Activated CD8-positive, alpha-beta T cell treated with anti-CD3 and anti-CD28 coated beads, Interleukin-2, amount 10 ng/mL, durations not matched to agents 7 days and 5 days (primary cell): ENCODE measurements at places on chromosomes 2 and 18. TPM values are rescaled to one million over a fixed set of nuclear protein-coding genes. Genes with fewer than 3 reads are reported as not detected.

GRCh38 chr2:23901966-23902846 lies 24.7 kb downstream of the ATAD2B start:
- H3K4me3 ChIP-seq, result no peak overlapping the region
- H3K27ac ChIP-seq, result no peak overlapping the region
- DNase-seq, result no peak
- no peaks in the 10 kb centered on the region for H3K36me3 ChIP-seq
- H3K4me1 ChIP-seq, result peaks cover 9% of the 10 kb centered on the region

DNA sequence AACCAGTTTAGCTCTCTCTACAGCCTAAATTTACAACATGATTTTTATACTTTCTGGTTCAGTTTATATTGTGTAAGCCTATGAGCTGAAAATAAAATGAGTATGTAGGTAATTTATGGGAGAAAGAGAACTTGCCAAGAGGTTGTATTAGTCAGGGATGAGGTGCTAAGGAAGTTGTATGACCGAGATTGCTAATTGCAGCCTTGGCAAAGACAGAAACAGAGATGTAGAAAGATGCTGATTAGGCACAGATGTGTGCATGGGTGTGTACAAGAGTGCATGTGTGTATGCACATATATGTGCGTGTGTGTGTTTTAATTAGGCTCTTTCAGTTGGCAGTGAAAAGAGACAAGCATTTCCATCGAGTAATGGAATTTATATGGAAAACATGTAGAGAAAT lies 213.9 kb downstream of the FBXO15 start:
- H3K4me3 ChIP-seq, result no peak overlapping the region
- H3K36me3 ChIP-seq, result no peaks in the 10 kb centered on the region
- DNase-seq, result no peak
- H3K27ac ChIP-seq, result no peak overlapping the region
- no peaks in the 10 kb centered on the region for H3K4me1 ChIP-seq

DNA sequence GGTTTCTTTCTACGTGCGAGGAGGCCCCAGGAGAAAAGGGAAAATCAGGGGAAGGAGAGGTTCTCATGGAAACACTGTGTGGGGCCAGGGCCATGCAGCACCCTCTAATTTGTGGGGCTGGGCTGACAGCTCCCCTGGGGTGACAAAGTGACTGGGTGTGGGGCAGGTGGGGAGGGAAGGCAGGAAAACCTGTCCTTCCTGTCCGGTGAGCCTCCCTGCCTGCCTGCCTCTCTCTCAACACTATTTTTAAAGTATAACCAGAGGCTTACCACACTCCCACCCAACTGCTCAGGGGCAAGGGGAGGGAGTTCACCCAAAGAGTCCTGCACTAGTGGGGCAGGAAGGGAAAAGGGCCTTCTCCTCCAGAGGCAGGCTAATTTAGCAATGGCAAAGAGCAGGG lies 10.5 kb upstream of the EPAS1 start:
- H3K4me3 ChIP-seq, result no peak overlapping the region
- H3K4me1 ChIP-seq, result peaks cover 5% of the 10 kb centered on the region
- no peak for DNase-seq
- H3K27me3 ChIP-seq, result peaks cover 41% of the 10 kb centered on the region
- H3K27ac ChIP-seq, result no peak overlapping the region

SOCS6 gene
- total RNA-seq, result 0.92 TPM

NYAP2 gene
- not detected for total RNA-seq

DCDC2C gene
- not detected for total RNA-seq

DNA sequence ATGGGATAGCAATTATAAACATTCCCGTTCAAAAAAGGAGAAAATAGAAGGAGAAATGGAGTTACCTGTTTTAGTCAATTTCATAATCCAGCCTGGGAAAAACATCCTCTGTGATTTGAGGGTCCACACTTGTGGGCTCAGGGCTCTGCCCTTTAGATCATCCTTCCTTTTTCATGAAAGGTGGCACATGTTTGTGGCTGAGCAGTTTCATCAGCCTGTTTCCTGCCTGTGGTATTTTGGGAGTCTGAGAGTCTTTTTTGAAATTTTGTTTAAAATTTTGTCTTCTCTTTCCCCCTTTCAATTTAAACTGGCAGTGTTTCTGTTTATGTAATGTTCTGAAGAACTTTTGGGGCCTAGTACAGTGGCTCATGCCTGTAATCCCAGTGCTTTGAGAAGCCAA lies 84.0 kb downstream of the KIAA1328 start:
- no peaks in the 10 kb centered on the region for H3K27me3 ChIP-seq
- H3K27ac ChIP-seq, result peak overlapping the region; percentile 84
- H3K4me3 ChIP-seq, result no peak overlapping the region
- peaks cover 19% of the 10 kb centered on the region for H3K4me1 ChIP-seq
- H3K36me3 ChIP-seq, result peaks cover 17% of the 10 kb centered on the region
- peak; percentile 23 for DNase-seq

DNA sequence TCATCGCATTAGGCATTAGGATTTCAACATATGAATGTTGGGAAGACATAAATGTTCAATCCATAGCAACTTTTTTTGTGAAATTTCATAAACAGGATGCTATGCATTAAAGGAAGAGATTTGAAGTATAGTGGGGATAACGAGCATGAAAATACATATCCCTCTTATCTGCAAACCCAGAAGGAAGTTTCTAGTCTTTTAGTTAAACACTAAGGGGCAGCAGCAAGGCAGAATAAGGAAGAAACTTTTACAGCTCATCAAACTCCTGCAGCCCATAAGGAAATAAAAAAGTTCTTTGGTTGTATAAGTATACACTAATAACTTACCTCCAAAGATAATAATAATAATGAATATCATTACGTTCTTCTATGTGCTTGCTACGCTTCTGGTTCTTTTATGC lies 81.5 kb downstream of the CD226 start:
- H3K27ac ChIP-seq, result no peak overlapping the region
- no peak for DNase-seq
- H3K27me3 ChIP-seq, result no peaks in the 10 kb centered on the region
- H3K36me3 ChIP-seq, result peaks cover 61% of the 10 kb centered on the region
- no peaks in the 10 kb centered on the region for H3K4me1 ChIP-seq

AKAIN1 gene
- not detected for total RNA-seq

GRCh38 chr2:43268066-43268953 lies 41.9 kb upstream of the ZFP36L2 start:
- H3K4me1 ChIP-seq, result peaks cover 2% of the 10 kb centered on the region
- no peaks in the 10 kb centered on the region for H3K27me3 ChIP-seq
- DNase-seq, result no peak

- no peak for DNase-seq
- no peaks in the 10 kb centered on the region for H3K27me3 ChIP-seq
- no peaks in the 10 kb centered on the region for H3K36me3 ChIP-seq
Measured at GRCh38 chr2:203498161-203498560, 36.9 kb downstream of the RAPH1 start.

- H3K27me3 ChIP-seq, result no peaks in the 10 kb centered on the region
- peaks cover 28% of the 10 kb centered on the region for H3K4me1 ChIP-seq
- no peak overlapping the region for H3K27ac ChIP-seq
- H3K36me3 ChIP-seq, result peaks cover 21% of the 10 kb centered on the region
- DNase-seq, result no peak
- no peak overlapping the region for H3K4me3 ChIP-seq
Measured at GRCh38 chr2:207091176-207091575, 74.6 kb downstream of the KLF7 start.

GALNT13 gene
- 0.61 TPM for total RNA-seq

SRD5A2 gene
- total RNA-seq, result not detected

- no peak for DNase-seq
- no peaks in the 10 kb centered on the region for H3K4me1 ChIP-seq
- no peak overlapping the region for H3K4me3 ChIP-seq
- H3K27ac ChIP-seq, result no peak overlapping the region
Measured at GRCh38 chr18:71028285-71028762, 739.5 kb downstream of the SOCS6 start.

REG3A gene
- total RNA-seq, result not detected

DNA sequence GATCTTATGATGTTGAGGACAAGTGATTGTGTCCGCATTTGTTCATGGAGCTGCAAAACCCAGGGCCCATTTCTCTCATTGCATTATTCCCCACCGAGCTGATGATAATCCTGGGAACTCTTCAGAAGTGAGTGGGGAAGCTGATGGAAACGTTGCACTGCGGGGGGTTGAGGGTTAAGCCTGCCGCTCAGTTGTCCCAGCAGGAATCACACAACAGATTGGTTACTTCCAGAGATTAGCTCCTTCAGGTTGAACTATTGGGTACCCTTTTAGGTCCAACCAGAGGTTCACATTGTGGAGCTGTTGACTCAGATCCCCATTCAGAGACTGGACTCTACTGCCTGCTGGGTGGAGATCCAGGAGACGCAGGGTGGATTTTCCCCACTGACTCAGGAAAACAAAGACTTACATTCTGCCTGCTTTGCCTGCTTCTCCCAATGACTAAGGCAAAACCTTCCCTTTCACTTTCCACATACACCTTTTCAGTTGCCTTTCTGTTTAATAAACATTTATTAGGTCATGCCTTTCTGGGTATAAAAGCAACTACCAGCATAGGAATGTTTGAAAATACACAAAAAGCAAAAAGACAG lies 286.4 kb downstream of the TXNL1 start:
- DNase-seq, result no peak
- no peak overlapping the region for H3K4me3 ChIP-seq
- H3K36me3 ChIP-seq, result no peaks in the 10 kb centered on the region
- H3K27ac ChIP-seq, result no peak overlapping the region

GRCh38 chr2:17736989-17737388 lies 16.6 kb downstream of the SMC6 start:
- peaks cover 48% of the 10 kb centered on the region for H3K36me3 ChIP-seq
- no peaks in the 10 kb centered on the region for H3K27me3 ChIP-seq
- no peaks in the 10 kb centered on the region for H3K4me1 ChIP-seq
- no peak overlapping the region for H3K4me3 ChIP-seq

NT5C1B gene
- total RNA-seq, result not detected

DNA sequence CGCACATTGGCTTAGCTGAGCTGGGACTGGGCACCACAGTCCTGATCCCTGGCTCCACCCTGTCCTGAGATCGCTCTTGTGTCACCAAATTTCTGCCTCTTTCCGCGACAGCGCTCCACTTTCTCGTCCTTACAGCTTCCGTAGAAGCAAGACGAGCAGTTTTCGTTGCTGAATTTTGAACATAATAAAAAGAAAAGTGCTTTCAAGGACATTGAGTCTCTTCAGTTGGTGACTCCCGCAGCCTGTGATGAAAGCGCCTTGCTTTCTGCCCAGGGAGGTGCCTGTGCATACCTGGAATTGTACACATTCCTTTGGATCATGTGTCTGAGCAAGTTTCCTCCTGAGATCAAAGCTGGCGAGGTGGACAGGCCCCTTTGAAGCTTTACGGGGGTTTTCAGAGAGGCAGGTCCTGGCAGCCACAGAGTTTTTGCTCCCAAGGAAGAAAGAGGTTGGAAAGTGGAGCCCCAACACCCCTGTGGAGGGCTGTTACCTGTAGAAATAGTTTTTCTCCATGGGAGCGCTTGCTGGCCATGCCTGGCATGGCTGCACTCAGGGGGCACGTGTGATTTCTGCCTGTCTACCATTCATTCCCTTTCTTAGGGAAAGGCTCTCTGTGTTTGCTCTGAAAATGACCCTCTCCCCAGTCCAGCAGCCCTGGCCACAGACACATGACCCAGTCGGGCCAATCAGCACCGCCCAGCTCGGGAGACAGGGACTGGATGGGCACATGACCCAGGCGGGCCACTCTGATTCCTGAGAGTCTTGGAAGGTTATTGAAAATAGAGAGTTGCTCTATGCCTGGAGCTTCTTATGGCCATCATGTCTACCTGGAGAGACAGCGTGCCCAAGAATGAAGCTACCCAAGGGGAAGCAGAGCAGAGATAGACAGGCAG lies 115.6 kb upstream of the OTOS start:
- H3K4me1 ChIP-seq, result no peaks in the 10 kb centered on the region
- no peak overlapping the region for H3K4me3 ChIP-seq
- H3K27ac ChIP-seq, result no peak overlapping the region
- DNase-seq, result peak; percentile 11

DNA sequence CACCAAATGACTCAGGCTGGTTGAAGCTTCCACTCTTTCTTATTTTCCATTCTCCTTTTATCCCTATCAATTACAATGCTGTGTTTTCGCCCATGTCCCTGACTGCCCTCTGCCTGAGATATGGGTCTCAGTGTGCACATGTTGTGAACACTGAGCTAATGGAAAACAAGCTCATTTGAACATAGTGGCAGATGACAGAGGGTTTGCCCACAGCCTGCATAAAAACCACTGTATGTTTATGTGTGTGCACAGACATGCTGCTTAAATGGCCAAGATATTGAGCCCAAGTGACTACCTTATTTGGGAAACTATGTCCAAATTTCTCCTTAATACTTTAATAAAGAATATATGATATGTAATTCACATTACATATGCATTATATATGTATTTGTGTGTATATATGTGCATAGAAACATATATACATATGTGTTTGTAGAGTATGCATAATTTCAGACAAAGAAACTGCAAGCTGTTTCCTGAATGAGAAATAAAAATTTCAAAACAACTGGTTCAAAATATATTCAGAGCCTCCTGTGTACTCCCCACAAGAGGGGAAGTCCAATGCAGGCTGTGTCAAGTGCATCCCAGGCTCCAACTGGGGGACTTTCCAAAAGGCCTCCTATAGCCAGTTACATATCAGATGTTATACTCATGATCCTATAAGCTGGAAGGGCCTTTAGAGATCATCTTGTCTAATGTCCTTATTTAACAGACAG lies 92.7 kb upstream of the CD302 start:
- DNase-seq, result no peak
- H3K27ac ChIP-seq, result no peak overlapping the region
- H3K4me1 ChIP-seq, result peaks cover 5% of the 10 kb centered on the region
- no peak overlapping the region for H3K4me3 ChIP-seq
- no peaks in the 10 kb centered on the region for H3K27me3 ChIP-seq
- H3K36me3 ChIP-seq, result peaks cover 22% of the 10 kb centered on the region

DOK1 gene
- total RNA-seq, result 32.4 TPM

- no peaks in the 10 kb centered on the region for H3K4me1 ChIP-seq
- no peaks in the 10 kb centered on the region for H3K27me3 ChIP-seq
- H3K27ac ChIP-seq, result no peak overlapping the region
- no peak for DNase-seq
- H3K4me3 ChIP-seq, result no peak overlapping the region
- no peaks in the 10 kb centered on the region for H3K36me3 ChIP-seq
Measured at GRCh38 chr2:220006152-220006621, 378.8 kb downstream of the SLC4A3 start.

OSBPL6 gene
- total RNA-seq, result 0.16 TPM

DNA sequence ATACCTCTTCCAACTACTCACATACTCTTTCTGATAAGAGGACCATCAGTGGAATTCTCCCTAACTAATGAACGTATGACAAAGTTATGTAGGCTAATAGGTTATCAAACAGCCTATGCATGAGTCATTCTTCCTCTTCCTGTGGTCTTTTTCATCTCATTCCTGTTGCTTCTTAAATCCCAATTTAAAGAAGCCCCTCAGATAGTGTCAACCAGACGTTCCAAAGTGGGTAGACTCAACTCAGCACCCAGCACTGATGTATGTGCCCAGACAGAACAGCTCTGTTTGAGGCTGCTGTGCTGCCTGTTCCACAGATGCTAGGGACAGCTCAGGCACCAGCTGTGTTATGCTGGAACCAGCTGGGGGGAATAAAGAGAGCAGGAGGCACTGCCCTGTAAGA lies 52.6 kb downstream of the CXCR4 start:
- peak overlapping the region; percentile 40 for H3K27ac ChIP-seq
- H3K4me3 ChIP-seq, result no peak overlapping the region
- peaks cover 83% of the 10 kb centered on the region for H3K4me1 ChIP-seq
- H3K36me3 ChIP-seq, result peaks cover 19% of the 10 kb centered on the region
- DNase-seq, result no peak

- H3K36me3 ChIP-seq, result peaks cover 25% of the 10 kb centered on the region
- no peak overlapping the region for H3K27ac ChIP-seq
- H3K27me3 ChIP-seq, result no peaks in the 10 kb centered on the region
- no peak for DNase-seq
Measured at GRCh38 chr2:120132190-120132589, 91.0 kb downstream of the TMEM185B start.
